ENCODE measurements at places on chromosomes 11 and 22. TPM values are rescaled to one million over a fixed set of nuclear protein-coding genes. Genes with fewer than 3 reads are reported as not detected.

- DNase-seq: no peak
Observed at GRCh38 chr22:49567899-49568750, 259.5 kb downstream of the BRD1 start.

DNA sequence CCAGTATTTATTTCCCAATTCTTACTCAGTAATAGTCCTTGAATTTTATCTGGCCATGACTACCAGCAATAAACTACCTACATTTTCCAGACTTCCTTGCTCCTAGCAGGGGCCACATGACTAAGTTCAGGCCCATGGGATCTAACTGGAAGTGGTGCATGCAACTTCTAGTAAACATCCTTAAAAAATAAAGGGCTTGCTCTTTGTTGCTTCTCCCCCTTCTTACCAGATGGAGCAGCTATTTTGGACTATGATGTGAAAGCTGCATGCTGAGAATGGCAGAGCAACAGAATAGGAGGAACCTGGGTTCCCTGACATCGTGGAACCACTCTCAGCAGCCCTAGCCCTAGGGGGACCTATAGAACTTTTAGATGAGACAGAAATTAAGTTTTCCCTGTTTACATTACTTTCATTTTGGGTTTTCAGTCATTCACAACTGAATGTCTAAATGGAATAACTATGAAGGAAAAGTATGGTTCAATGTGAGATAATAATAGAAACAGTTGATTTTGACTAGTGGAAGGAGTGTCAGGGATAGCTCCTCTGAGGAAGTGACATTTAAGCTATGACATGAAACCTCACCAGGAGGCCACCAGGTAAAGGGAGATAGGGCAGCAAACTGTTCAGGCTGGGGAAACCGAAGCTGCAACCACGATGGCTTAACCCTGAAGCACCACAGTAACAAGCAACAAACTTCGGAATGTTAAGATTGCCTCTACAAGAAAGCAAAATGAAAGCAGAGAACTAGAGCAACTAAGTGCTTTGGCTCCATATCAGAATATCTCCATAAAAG is 48.9 kb downstream of the PHF21A start:
- DNase-seq: no peak

DNA sequence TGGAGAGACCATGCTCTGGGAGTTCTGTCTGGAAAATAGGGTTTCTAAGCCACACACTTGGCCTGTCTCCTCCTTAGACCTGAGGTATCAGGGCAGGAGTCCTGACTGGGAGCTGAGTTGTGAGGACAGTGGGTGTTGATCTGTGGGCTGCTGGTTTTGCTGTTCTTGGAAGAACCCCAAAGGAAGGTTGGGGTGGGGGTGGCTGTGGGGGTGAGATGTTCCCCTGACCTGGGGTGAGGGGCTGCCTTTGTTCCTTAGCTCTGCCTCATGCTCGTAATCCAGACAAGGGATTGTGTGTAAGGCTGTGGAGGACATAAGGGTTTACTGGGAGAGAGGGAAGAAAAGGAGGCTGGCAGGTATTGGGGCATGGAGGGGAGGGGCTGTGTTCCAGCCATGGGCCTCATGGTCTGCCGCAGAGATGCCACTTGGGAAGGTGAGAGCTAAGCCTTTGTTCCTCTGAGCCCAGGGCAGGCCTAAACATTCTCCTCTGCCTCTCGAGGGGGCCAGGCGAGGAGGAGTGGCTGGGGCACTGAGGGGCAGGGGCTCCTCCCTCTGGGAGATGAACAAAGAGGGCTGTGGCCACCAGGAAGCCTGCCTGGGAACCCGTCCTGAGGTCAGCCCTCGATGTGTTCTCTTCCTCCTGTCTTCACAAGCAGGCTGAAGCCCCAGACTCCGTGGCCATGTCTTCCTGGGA is 4.4 kb downstream of the OTOG start:
- DNase-seq: no peak

- DNase-seq: no peak
Observed at GRCh38 chr22:46991666-46992065, 229.2 kb downstream of the TBC1D22A start.

CLDN5 gene
- 303 TPM for total RNA-seq

MMP12 gene
- not detected for total RNA-seq

OR6T1 gene
- not detected for total RNA-seq

TMEM86A gene
- total RNA-seq: 6.6 TPM

DNA sequence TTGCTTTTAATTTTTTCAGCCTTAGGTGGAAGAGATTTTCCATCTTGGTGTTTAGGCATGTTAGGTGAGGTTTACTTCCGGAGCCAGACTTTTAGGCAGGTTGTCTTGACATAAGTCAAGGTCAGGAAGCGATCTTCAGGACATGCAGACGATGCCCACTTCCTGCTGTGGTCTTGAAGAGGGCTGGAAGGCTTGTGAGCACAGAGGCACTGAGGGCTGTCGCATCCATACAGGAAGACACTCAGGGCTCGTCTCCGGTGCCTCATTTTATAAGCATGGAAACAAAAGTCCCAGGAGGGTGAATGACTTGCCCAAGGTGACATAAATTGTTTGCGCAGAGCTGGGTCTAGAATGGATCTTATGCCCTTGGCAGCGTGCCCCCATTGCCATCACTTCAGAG is 30.8 kb downstream of the MARK2 start:
- no peak for DNase-seq
